ENCODE measurements at places on chromosomes 1 and 21. TPM values are rescaled to one million over a fixed set of nuclear protein-coding genes. Genes with fewer than 3 reads are reported as not detected.

GRCh38 chr1:24261977-24262376 lies 57.2 kb upstream of the GRHL3 start:
- no peak overlapping the region for H3K27ac ChIP-seq
- no peak overlapping the region for H3K4me3 ChIP-seq
- H3K27me3 ChIP-seq, result peaks cover 2% of the 10 kb centered on the region
- DNase-seq, result no peak
- H3K4me1 ChIP-seq, result no peaks in the 10 kb centered on the region

DNA sequence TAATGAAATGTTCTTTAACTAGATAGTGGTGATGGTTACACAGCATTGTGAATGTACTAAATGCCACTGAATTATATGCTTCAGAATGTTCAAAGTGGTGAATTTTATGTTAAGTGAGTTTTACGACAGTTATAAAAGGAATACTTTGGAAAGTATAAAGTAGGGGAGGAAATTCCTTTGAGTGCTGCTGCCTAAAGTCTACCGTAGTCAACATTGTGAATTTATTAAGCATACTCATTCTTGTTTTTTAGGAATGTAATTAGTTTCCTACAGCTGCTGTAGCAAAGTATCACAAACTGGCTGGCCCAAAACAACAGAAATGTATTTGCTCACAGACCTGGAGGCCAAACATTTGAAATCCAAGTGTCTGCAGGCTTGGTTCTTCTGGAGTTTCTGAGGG lies 73.0 kb downstream of the SWT1 start:
- no peaks in the 10 kb centered on the region for H3K4me1 ChIP-seq
- no peak overlapping the region for H3K27ac ChIP-seq
- no peak overlapping the region for H3K4me3 ChIP-seq
- DNase-seq, result no peak
- peaks cover 31% of the 10 kb centered on the region for H3K36me3 ChIP-seq
- H3K27me3 ChIP-seq, result no peaks in the 10 kb centered on the region

- H3K36me3 ChIP-seq, result no peaks in the 10 kb centered on the region
- H3K4me3 ChIP-seq, result peak overlapping the region; percentile 11
- DNase-seq, result no peak
- H3K27me3 ChIP-seq, result peaks cover 16% of the 10 kb centered on the region
- H3K4me1 ChIP-seq, result peaks cover 10% of the 10 kb centered on the region
- no peak overlapping the region for H3K27ac ChIP-seq
These were observed 1.3 kb downstream of the NCMAP start for GRCh38 chr1:24557220-24557619.

DNA sequence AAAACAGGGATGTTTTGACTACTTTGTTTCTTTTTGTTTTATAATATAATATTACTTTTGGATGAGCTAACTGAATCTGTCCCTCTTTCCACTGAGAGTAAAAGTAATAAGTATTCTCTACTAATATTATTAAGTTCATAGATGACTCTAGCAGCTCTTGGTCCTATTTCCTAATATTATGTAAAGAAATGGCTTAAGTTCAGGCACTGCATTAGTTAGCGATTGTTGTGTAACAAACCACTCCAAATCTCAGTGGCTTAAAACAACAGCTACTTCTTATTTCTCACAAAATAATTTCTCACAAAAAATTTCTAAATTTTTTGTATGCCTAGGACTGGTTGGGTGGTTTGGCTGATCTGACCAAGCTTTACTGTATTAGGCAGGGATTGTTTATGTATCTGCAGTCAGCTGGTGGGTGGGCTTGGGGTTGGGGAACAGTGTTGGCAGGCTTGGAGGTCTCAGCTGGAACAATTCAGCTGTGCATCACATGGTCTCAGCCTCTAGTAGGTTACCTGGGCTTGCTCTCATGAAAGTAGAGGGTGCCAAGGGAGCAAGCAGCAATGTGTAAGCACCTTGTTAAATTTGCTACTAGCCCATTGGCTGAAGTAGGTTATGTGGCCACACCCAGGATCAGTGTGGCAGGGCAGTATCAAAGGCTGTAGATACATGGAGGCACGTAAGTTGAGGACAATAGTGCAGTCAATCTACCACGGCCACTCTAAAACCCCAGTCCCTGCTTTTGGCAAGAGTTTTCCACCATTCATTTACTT lies 8.8 kb upstream of the CCT8 start:
- DNase-seq, result no peak
- H3K4me1 ChIP-seq, result peaks cover 38% of the 10 kb centered on the region
- peaks cover 15% of the 10 kb centered on the region for H3K36me3 ChIP-seq
- no peak overlapping the region for H3K27ac ChIP-seq
- no peaks in the 10 kb centered on the region for H3K27me3 ChIP-seq
- no peak overlapping the region for H3K4me3 ChIP-seq

DNA sequence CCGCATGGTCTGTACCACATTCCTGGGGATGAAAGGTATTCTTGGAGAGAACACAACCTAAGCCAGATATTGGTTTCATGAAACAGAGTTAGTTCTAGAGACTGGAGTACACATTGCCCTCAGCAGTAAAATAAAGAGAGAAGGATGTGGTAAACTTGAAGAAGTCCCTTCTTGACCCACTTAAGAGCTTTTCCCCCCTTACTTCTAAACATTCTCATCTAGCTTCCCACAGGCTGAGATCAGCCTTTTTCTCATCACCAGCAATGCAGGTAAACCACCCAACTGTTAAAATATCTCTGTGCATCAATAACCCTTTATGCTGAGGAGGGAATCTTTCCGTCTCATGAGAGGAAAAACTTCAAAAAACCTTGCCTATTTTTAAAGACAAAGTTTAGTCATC lies 62.6 kb downstream of the SUSD4 start:
- H3K4me3 ChIP-seq, result no peak overlapping the region
- H3K27ac ChIP-seq, result no peak overlapping the region
- no peaks in the 10 kb centered on the region for H3K4me1 ChIP-seq
- no peak for DNase-seq

DNA sequence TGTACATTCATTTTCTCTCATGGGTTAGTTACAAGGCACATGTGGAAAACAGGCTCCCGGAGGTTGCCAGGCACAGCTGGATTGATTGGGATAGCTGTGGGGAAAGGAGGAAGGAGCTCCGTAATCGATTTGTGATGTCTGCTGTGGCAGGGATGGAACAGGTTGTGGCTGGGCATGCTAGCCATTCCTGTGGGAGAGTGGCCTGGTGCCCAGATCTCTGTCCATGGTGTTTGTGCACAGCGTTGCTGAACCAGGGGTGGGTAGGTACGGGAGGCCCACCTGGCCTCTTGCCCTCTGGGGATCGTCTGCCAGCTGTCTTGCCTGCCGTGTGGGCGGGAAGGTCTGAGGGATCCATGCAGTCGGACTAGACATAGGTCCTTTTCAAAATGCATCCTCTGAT lies 302.8 kb upstream of the VAMP3 start:
- no peaks in the 10 kb centered on the region for H3K36me3 ChIP-seq
- no peaks in the 10 kb centered on the region for H3K27me3 ChIP-seq
- DNase-seq, result no peak
- no peak overlapping the region for H3K27ac ChIP-seq
- no peak overlapping the region for H3K4me3 ChIP-seq

DNA sequence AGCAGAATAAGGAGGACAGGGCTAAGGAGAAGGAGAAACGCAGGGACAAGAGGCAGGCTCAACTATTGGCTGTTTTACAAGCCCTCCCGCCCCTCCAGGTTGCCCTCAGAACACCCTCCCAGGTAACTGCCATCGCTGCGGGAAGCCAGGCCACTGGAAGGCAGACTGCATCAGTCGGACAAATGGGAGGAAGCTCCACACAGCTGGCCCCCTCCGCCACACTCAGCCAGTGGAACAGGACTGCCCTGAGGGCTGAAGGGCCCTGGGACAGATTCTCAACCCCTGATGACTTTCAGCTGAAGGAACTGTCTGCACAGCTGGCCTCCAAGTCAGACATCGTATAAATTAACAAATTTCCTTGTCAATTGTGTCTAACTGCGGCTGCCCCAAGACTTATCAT lies 21.8 kb downstream of the LRRC3 start:
- peaks cover 4% of the 10 kb centered on the region for H3K4me1 ChIP-seq
- no peaks in the 10 kb centered on the region for H3K36me3 ChIP-seq
- no peak overlapping the region for H3K27ac ChIP-seq

DNA sequence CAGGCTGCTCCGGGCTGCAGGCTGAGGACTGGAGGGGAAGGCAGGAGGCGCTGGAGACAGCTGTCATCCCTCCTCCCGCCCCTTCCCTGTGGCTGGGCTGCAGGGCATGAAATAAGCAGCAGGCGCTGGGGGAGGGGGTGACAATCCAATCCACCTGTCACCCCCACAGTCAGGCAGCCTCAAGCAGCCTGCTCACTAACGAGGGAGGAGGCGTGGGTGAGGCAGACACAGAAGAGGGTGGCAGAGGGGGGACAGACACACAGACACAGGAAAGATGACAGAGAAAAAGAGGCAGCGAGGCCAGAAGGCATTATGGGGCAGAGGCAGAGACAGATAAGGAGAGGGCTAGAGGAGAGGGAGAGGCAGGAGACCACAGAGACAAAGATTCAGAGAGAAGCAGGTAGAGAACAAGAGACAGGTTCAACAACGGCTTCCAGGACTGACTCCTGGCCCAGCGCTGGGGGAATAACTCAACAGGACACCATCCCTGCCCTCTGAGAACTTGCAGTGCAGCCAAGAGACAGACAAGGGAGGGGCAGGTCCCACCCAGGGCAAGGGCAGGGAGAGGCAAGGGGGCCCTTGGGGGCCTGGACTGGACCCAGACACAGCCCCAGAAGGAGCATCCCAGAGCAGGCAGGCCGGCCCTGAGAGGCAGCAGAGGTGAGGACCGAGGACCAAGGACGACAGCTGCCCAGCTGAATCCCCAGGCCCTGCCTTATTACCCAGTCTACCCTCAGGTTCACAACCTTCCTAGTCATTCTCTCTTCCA lies 11.2 kb downstream of the MEF2D start:
- H3K4me1 ChIP-seq, result peaks cover 96% of the 10 kb centered on the region
- H3K27me3 ChIP-seq, result no peaks in the 10 kb centered on the region
- peak overlapping the region; percentile 97 for H3K27ac ChIP-seq

- no peak overlapping the region for H3K27ac ChIP-seq
- H3K36me3 ChIP-seq, result peaks cover 22% of the 10 kb centered on the region
- DNase-seq, result no peak
- peaks cover 20% of the 10 kb centered on the region for H3K4me1 ChIP-seq
These were observed 595 bp upstream of the ZNHIT6 start for GRCh38 chr1:85708829-85709227.

- H3K27ac ChIP-seq, result no peak overlapping the region
- peaks cover 26% of the 10 kb centered on the region for H3K36me3 ChIP-seq
- no peaks in the 10 kb centered on the region for H3K27me3 ChIP-seq
- no peak overlapping the region for H3K4me3 ChIP-seq
- peaks cover 32% of the 10 kb centered on the region for H3K4me1 ChIP-seq
- no peak for DNase-seq
These were observed 836 bp upstream of the PRCC start for GRCh38 chr1:156766298-156767100.

DNA sequence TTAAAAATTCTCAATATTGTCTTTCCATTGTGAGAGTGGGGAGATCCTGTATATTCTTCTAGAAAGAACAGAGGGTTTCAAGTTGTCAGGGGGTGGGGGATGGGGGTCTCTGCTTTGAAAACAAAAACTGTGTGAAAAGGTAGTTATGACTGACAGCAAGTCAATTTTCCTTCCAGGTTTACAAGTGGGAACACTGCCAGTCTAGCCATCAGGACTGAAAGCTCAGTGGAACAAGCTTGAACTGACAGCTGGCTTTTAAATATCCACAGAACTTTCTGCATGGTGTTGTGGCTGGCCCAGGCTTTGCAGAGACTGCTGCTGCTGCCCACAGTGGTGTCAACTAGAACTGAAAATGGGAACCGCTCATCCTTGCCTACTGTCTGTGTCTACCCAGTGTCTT lies 162.6 kb downstream of the TNR start:
- DNase-seq, result no peak
- H3K4me1 ChIP-seq, result no peaks in the 10 kb centered on the region

DNA sequence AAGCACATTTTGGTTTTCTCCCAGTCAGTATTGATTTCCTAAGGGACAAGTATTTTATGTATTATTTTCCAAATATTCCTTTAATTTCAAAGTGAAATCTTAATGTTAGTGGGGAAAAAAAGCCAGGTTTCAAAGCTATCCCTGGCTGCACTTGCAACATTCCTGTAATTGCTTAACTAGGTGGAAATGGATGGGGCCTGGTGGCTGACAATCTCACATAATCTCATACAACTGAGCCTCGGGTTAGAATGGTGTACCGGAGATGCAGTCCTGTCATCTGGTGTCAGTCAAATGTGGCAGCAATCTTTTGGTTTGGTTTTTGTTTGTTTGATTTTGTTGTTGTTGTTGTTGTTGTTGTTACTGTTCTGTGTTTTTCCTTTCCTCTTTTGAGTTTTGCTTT lies 46.1 kb downstream of the KDM1A start:
- H3K4me3 ChIP-seq, result no peak overlapping the region
- H3K36me3 ChIP-seq, result peaks cover 90% of the 10 kb centered on the region
- H3K27ac ChIP-seq, result no peak overlapping the region
- no peak for DNase-seq
- no peaks in the 10 kb centered on the region for H3K27me3 ChIP-seq
- no peaks in the 10 kb centered on the region for H3K4me1 ChIP-seq

- no peaks in the 10 kb centered on the region for H3K36me3 ChIP-seq
- no peaks in the 10 kb centered on the region for H3K4me1 ChIP-seq
- H3K4me3 ChIP-seq, result no peak overlapping the region
- no peak overlapping the region for H3K27ac ChIP-seq
- no peak for DNase-seq
- H3K27me3 ChIP-seq, result peaks cover 69% of the 10 kb centered on the region
These were observed 3.4 kb downstream of the KRTAP10-12 start for GRCh38 chr21:44700101-44701022.

DNA sequence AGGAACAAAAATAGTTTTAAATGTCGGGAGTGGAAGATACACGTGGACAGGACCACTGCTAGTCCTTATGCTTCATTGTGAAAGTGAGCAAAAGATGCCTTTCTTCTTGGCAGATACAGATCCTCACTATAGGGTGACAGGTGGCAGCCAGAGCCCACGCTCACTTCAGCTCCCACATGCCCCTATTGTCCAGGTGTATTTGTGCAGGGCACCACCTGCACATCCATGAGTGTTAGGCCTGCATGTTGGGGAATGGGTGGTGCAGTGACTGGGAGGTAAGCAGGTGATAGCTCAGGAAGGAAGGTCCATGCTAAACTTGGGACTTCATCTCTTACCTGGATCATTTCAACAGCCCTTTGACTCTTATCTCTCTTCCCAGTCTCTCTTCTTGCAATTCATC lies 27.4 kb downstream of the SLC5A9 start:
- H3K4me1 ChIP-seq, result peaks cover 27% of the 10 kb centered on the region
- no peaks in the 10 kb centered on the region for H3K27me3 ChIP-seq
- no peak for DNase-seq
- no peak overlapping the region for H3K27ac ChIP-seq
- no peak overlapping the region for H3K4me3 ChIP-seq

Gene SERPINC1
- total RNA-seq, result 0.24 TPM

Gene BMP8A
- 0.20 TPM for total RNA-seq

Gene DAB1
- total RNA-seq, result not detected

Gene ATP6V1G3
- total RNA-seq, result not detected

Gene LDLRAD1
- not detected for total RNA-seq

Gene PROX1
- total RNA-seq, result 1.00 TPM
